ENCODE measurements at places on chromosomes 5 and 9. TPM values are rescaled to one million over a fixed set of nuclear protein-coding genes. Genes with fewer than 3 reads are reported as not detected.

- DNase-seq: no peak
Observed at GRCh38 chr5:115243412-115243811, 19.3 kb downstream of the PGGT1B start.

- DNase-seq: no peak
Observed at GRCh38 chr5:52996979-52997378, 7.8 kb downstream of the ITGA2 start.

DNA sequence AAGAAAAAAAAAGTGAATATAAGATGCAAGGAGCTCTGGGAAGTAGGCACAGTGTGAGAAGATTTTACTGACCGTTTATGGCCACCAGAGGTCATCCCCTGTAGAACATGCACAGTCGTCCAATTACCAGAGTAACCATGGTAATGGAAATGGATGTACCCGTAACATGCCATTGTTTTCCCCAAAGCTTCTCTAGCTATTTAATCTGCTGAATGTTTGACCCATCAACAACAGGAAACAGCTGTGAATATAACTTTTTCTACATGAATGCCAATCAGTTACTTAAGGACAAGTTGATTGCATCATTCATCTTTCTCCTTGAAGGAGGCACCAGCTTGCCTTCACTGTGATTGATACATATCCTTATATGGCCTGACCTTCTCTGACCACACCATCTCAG is 1967.0 kb upstream of the CDH9 start:
- DNase-seq: no peak

DNA sequence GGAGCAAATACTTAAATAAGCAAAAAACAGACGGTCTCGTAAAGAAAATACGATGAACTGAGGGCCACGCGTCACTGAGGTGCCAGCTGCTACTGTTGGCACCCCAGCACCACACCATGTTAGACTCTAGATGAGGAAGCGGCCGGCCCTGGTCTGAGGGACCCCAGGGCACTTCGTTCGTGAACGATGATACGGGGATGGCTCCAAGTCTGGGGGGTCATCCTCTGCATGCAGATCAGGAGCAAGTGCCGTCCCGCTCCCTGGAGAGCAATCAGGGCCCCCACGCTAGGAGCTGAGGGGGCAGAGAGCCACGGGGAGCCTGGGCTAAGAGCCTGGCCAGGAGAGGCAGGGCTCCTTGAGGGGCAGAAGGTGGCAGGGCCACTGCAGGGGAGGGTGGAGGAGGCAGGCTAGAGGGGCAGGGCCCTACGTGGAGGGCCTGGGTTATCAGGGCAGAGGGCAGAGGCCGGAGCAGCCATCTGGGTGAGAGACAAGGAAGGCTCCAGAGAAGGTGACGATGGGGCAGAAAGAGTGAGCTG is 24.1 kb downstream of the SARDH start:
- no peak for DNase-seq

DNA sequence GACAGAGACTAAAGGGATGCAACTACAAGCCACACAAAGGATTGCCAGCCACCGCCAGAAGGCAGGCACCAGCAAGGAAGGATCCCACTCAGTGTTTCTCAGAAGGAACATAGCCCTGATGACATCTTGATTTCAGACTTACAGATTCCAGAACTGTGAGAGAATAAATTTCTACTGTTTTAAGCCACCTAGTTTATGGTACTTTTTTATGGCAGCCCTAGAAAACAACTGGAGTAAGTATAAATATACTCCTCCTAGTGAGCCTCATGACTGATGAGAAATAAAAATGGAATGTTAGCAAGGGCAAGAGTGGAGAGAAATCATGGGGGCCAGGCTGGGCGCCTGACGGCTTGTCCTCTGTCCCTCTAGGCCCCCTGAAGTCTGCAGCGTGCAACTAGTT is 307.3 kb downstream of the PIK3R1 start:
- DNase-seq: no peak

GRCh38 chr5:167049771-167050567 is 1241.5 kb upstream of the WWC1 start:
- no peak for DNase-seq

DNA sequence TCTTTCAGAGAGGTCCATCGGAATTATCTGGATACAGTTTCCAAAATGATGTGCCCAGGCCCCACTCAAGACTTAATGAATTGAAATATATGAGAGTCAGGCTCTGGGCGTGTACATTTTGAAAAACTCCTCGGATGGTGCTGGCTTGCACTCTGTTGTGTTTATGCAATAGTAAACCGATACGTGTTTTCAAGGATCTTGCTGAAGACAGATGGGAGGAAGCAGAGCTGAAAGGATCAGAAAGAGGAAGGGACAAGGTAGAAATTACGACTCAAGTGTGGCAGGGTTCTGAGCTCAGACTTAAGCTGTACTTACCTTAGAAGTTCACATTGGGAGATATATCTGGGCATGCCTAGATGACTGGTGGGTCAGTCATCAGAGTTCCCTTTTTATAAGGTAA is 13.7 kb upstream of the STOM start:
- DNase-seq: no peak

GRCh38 chr5:137075163-137075970 is 423.8 kb downstream of the SPOCK1 start:
- peak; percentile 54 for DNase-seq

GRCh38 chr5:11346336-11346735 is 557.9 kb downstream of the CTNND2 start:
- no peak for DNase-seq

GRCh38 chr5:147853372-147853987 is 22.0 kb upstream of the SPINK1 start:
- DNase-seq: no peak

- DNase-seq: no peak
Observed at GRCh38 chr5:168382421-168382820, 91.0 kb downstream of the WWC1 start.

DNA sequence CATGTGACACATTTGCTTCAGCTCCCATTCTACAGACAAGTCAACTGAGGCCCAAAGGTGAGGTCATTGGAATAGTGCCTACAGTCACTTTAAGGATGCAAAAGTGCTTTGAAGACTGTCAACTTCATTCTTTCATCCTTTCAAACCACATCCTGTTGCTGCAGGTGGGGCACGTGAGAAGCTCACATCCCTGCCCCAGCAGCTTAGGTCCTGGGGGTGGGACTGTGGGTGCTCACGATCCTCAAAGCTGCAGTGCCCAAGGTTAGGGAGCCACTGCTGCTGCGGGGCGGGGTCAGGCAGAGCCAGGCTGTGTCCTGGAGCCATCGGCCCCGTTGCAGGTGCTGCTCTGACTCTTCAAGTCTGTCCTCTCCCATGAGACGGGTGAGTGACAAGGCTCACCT is 57.9 kb upstream of the IER5L start:
- no peak for DNase-seq

Gene SLC6A18
- total RNA-seq: not detected

Gene POLR1E
- total RNA-seq: 93.8 TPM

Gene GALT
- 42.5 TPM for total RNA-seq

Gene SCGB3A2
- total RNA-seq: 0.39 TPM

Gene ESM1
- not detected for total RNA-seq

Gene STC2
- total RNA-seq: 32.2 TPM

Gene FBP2
- not detected for total RNA-seq

Gene INSL4
- total RNA-seq: not detected

Gene MOB3B
- 0.03 TPM for total RNA-seq

Gene GLIPR2
- total RNA-seq: 4.9 TPM
